ENCODE measurements at places on chromosomes 12 and 14.

DNA sequence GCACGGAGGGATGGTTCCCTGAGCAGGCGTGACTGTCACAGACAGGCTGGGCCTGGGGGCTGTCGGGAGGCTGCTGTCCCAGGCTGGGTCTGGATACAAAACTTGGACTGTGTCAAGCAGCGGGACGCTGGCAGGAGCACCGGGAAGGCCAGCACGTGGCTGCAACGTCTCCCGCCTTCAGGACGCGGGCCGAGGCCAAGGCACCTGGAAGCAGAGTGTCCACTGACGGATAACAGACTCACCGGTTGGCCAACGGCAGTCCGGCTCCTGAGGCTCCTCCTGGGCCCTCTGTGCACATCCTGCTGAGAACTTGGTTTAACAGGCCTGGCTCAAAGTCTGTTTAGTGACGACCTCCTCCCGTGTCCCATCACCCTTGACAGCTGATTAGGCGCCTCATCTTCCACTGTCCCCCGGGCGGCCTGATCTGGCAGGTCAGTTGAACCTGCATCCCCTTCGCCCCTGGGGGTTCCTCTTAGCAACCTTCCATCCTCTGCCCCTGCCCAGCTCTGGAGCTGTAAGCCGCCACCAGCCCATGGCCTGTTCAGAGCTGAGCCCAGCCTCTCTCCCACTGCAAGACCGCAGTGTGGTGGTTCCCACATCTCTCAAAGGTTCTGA is 2.5 kb downstream of the XRCC3 start:
- no peak for DNase-seq

GRCh38 chr14:55581342-55581771 is 1.4 kb downstream of the KTN1 start:
- DNase-seq, result no peak

GRCh38 chr12:74454109-74454508 is 83.5 kb upstream of the ATXN7L3B start:
- no peak for DNase-seq

GRCh38 chr12:111105294-111105693 is 184.9 kb upstream of the MYL2 start:
- no peak for DNase-seq

DNA sequence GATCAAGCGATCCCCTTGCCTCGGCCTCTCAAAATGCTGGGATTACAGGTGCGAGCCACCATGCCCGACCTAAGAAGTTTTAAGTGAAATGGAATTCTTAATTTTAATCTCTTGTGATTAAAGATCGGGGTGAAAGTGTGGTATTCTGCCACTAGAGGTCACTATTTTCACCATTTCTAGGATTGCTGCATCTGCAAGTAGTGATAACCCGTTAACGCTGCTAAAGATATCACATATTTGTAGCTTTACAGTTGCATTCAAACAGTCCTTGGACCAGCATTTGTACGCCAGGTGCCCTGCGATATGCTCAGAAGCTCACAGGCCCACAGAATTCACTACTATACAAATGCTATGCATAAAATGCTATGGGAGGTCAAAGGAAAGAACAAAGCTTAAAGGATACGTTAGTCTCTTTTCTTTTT is 19.3 kb downstream of the CCDC62 start:
- no peak for DNase-seq

DNA sequence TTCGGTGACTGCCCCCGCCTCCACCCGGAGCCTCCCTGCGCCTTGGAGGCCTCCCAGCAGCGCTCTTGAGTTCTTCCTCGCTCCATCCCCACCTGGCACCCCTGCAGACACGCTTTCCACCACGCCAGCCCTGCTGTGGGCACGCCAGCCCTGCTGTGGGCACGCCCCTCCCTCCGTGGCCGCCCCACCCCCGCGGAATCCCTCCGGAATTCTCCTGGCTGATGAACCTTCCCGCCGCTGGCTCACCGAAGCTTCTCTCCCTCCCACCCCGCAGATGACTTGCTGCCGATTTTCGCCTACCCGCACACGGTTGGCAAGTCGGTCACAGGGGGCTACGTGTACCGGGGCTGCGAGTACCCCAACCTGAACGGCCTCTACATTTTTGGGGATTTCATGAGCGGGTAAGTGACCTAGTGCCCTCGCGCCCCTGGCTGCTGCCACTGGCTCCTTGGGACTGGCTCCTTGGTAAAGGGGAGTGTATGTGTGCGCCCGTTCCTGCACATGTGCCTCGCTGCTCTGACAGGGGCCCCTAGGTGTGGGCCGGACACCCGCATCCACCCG is 15.2 kb downstream of the HHIPL1 start:
- DNase-seq, result no peak

GRCh38 chr12:4626543-4626942 is 22.3 kb downstream of the AKAP3 start:
- DNase-seq, result no peak

DNA sequence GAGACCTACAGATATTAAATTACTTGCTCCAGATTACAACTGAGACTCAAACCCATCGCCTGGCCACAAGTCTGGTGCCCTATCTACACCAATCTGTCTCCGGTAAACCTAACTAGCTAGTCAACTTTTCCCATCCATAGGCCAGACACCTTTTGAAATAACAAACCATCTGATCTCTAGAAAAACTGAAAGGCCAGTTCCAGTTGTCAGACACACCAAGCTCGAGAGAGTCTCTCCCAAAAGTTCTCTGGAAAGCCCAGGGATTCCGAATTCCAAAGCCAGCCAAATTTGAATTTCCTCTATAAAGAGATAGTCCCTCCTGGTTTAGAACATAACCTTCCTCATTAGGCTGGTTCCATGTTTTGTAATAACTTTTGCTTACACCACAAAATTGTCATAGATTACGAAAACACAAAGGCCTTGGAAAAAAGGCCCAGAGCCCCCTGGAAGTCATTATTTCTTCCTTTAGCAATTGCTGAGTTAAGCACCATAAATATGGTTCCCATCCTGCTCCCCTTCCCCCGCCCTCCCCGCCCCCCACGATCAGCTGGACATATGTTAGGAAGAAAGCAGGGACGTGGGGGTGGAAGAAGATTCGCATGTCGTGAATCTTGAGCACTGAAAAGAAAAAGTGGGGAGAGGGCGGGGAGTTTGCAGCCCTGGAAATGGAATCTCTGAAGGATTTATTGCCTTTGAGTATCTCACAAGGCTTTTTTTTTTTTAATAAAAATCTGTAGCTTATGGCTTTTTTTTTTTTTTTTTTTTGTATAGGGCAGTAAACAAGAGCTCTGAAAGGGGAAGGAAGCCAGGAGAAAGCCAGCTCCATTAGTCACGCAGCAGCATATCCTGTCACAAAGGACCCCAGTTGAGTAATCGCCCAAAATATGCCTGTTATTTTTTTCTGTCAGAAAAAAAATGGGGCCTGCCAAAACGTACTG is 110.4 kb downstream of the ZFP36L1 start:
- DNase-seq, result peak; percentile 35

DNA sequence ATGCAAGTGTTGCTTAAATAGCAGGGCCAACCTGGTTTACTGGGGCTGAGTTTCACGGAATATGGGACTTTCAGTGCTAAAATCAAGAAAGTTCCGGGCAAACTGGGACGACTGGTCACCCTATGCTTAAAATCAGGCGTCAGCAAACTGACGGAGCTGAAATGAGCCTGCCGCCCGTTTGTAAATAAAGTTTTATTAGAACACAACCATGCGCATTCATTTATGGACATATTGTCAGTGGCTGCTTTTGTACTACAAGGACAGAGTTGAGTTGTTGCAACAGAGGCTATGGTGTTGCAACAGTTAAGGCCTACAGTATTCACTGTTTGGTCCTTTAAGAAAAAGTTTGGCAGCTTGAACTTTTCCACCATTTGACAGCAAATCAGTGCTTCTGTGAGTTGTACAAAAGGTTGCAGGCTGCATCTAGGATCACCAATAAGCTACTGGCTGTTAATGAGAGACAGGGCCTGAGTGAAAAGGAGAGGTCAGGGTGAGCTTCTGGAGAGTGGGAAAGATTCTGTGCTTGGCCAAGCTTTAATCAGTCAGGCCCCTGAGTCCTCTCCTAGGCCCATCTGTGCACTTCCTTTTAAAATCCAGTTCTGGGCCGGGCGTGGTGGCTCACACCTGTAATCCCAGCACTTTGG is 13.3 kb downstream of the SELPLG start:
- DNase-seq, result no peak

DNA sequence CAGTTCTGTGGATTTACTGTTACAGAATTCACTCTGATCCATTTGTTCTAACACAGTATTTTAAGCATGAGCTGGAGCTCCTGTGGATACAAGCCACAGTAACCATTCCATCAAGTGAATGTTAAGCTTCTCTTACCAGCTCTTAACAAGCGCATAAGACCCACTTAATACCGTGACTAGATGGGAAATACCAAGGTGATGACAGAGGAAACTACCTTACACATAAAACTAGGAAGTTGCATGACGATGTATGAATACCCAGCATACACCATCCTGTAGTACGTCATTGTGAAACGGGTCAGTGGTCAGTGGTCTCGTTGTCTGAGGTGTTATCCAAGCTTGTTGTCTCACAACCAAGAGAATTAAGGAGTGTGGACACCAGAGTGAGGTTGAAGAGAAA is 2.0 kb upstream of the GALC start:
- no peak for DNase-seq

Data from activated T-cell treated with anti-CD3 and anti-CD28 coated beads for 24 hours (primary cell).